ENCODE measurements at places on chromosomes 6 and 20.

DNA sequence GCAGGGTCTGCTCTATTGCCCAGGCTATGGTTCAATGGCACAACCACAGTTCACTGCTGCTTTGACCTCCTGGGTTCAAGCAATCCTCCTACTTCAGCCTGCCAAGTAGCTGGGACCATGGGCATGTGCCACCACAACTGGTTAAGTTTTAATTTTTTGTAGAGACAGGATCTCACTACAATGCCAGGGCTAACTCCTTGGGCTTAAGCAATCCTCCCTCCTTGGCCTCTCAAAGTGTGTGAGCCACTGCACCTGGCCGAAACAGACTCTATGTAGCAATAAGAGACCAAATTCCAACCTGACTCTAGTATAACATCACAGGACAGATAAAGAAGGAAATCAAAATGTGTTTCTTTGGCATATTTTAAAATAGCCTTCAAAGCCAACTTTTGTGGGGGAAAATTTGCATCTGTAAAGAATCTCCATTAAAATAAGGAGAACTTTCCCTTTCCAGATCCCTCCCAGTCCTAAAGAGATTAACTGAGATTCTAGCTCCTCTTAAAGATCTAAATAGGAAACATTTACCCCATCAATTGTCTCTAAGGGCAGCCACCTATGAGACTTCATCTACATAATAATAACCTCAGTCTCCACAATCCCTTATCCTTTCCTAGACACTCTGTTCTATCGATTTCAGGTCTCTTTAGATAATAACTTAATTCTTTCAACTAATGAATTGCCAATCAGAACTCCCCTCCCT lies 94.7 kb upstream of the PLCB4 start:
- H3K4me1 ChIP-seq: no peaks in the 10 kb centered on the region
- H3K27ac ChIP-seq: no peak overlapping the region
- no peaks in the 10 kb centered on the region for H3K27me3 ChIP-seq
- ATAC-seq: no peak

- peaks cover 4% of the 10 kb centered on the region for H3K27me3 ChIP-seq
- no peak for ATAC-seq
- no peak overlapping the region for H3K27ac ChIP-seq
- no peaks in the 10 kb centered on the region for H3K4me1 ChIP-seq
Observed at GRCh38 chr6:108268845-108269244, 8.0 kb upstream of the SNX3 start.

DNA sequence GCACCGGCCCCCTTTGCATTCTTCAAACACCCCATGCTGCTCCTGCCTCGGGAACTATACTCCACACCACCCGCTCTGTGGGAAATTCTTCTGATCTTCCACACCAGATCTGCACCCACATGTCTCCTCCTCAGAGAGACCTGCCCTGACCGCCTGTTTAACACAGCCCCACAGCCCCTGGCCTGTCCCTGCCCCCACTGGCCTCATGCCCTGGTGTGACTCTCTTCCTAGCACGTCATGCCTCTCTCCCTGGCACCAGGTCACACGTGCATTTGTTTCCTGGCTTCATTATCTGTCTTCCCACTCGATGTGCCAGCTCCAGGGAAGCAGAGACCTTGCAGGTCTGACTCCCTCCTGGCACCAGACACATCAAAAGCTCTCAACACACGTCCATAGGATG lies 79.6 kb downstream of the ANKRD60 start:
- no peaks in the 10 kb centered on the region for H3K4me1 ChIP-seq
- no peaks in the 10 kb centered on the region for H3K36me3 ChIP-seq
- ATAC-seq: no peak
- no peak overlapping the region for H3K27ac ChIP-seq

DNA sequence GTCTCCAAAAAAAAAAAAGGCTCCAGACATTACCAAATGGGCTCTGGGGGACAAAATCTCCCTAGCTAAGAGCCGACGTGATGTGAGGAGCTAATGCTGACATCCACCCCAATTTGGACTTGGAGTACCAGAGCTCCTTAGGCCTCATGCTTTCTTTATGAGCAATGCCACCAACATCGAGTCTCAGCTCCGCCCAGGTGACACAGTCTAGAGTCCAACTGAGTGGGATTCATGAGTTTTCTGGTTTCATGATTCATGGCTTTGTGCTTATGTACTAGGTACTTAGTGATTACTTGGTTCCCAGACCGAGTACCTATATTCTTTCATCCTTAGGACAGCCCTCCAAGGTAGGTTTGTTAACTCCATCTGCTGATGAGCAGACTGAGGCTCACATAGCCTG lies 4.4 kb downstream of the ANKRD60 start:
- peaks cover 14% of the 10 kb centered on the region for H3K4me1 ChIP-seq
- no peaks in the 10 kb centered on the region for H3K36me3 ChIP-seq
- H3K27ac ChIP-seq: no peak overlapping the region
- ATAC-seq: no peak
- peaks cover 77% of the 10 kb centered on the region for H3K27me3 ChIP-seq
